DMS79 treated with DMSO at 0.1 percent for 48 hours (cell line): ENCODE measurements at places on chromosomes 11 and 22.
A peak's percentile ranks its signal among the peaks of the same experiment; 100 is the strongest.

DNA sequence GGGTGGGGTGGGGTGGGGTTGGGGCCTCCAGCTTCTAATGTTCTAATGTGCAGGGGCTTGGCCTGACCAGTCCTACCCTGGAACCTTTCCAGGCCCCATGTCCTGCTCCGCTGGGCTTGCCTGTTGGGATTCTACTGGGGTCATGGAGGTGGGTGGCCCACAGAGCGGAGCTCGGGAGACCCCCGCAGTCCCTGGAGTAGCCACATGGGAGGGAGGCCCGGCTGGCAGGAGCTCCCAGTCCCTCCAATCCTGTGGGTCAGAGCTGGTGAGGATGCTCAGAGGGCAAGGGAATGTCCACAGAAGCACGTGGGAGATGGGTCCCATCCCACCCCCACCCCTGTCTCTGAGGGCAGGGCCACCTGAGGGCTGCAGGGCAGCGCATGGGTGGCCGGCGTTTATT lies 2.9 kb downstream of the SEPTIN5 start:
- DNase-seq: no peak

DNA sequence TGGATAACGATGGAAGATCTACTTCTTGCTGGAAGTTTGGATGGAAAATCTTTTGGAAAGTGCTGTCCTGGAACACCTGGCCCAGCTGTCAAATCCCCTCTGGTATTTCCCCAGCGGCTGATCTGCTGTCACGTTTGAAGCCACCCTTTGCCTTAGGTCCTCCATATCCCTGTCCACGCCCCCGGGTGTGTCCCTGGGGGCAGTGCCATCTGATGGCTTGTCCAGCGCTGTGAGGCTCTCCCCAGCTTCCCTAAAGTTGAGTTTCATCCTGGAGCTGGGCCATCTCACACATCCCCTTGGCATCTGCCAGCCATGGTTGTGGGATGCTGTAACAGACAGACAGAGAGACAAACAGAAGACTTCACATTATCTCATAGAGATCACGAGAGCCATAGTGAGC lies 3.1 kb upstream of the IGLL1 start:
- no peak for DNase-seq

GRCh38 chr11:82969811-82970210 lies 68.3 kb downstream of the DDIAS start:
- DNase-seq: no peak

- no peak for DNase-seq
Measured at GRCh38 chr11:70740488-70740851, 342.1 kb downstream of the CTTN start.

DNA sequence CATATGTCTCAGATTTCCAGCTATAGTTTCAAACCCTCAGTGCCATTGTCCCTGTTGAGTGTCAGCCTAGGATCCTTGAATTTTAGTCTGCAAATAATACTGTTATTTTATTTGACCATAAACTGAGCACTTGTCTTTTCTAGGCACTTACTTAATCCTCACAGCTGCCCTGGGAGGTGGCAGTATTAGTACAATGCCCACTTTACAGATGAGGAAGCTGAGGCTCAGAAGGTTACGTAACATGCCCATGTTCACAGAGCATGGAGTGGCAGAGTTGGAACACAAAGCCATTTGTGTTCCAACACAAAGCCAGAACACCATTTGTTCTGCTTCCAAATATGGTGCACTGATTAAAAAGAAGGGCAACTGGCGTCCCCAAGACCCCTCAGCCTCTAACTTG lies 38.2 kb upstream of the ALX4 start:
- DNase-seq: no peak

DNA sequence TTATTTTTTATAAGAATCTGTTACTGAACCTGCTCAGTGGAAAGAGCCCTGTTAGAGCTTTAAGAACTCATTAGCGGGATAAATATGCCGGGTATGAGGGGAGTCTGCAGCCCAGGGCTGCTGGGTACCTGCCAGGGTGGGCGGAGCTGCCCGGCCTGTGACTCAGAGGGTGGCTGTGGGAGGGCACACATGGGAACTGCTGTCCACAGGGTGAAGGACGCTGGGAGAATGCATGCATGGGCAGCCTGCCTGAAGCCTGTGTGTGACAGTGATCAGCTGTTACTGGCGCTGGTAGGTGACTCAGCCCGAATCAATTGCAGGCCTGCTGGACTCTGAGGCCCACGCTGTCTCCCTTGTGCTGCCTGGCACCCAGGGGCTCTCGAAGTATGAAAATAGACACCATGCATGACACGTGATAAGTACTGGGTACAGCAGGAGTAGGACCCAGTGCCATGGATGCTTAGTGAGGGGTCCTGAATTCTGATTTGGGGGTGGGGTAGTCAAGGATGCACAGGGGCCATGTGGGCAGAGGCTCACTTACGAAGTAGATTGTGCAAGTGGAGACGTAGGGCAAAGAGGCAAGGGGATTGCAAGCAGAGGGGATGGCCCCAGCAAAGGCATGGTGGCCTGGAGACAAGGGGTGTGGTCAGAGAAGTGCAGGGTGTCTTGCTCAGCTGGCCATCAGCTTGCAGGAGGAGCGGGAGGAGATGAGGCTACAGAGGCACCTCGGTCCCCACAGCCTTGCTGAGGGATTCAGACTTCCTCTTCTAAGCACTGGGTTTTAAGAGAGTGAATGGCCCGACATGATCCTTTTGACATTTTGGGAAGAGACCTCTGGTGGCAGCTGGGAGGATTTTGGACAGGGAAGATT lies 36.5 kb downstream of the GRIK4 start:
- DNase-seq: peak; percentile 87

- peak; percentile 44 for DNase-seq
Measured at GRCh38 chr11:134599299-134599771, 187.3 kb upstream of the B3GAT1 start.

- no peak for DNase-seq
Measured at GRCh38 chr11:90947930-90948329, 725.1 kb upstream of the CHORDC1 start.

GRCh38 chr11:45050111-45050510 lies 96.3 kb upstream of the PRDM11 start:
- no peak for DNase-seq

- DNase-seq: no peak
Measured at GRCh38 chr11:11568651-11569229, 53.1 kb downstream of the GALNT18 start.

GRCh38 chr11:45961751-45962240 lies 39.3 kb downstream of the LARGE2 start:
- DNase-seq: no peak

DNA sequence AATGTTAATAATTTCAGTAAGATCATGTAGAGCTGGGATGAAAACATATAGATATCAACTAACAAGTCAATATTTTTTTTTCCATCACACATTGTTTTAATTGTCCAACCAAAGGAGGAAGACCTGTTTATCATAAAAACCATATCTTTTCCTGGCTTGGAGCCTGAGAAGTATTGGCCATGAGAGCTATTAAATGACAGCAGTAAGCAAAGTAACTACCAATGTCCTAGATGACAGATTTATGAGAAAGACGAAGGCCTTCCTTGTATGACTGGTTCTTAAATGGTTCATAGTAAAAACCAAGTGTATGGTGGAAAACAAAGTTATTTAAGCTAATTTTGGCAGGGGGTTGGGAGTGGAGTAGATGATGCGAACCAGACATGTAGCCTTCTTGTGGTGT lies 1147.1 kb upstream of the TENM4 start:
- no peak for DNase-seq

GRCh38 chr11:33211153-33211552 lies 46.0 kb upstream of the HIPK3 start:
- no peak for DNase-seq
